ENCODE measurements at places on chromosomes 7 and 10.
A peak's percentile ranks its signal among the peaks of the same experiment; 100 is the strongest.

DNA sequence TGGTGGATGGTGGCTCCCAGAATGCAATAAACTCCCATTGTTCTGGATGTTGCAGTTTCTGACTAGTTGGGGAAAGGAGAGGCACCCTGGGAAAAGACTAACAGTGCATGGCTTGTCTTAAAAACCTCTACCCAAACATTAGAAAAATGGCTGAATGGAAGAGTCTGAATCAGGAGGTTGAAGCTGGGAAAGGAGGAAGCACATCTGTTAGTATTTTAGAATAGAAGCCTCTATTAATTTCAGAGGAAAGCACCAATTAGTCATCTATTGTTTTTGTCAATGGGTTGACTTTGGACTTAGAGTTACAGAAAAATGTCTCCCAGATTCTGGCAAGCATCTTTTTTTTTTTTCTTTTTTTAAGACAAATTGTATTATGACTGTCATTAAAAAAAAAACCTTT is 56.1 kb upstream of the ELMO1 start:
- DNase-seq: peak; percentile 20

DNA sequence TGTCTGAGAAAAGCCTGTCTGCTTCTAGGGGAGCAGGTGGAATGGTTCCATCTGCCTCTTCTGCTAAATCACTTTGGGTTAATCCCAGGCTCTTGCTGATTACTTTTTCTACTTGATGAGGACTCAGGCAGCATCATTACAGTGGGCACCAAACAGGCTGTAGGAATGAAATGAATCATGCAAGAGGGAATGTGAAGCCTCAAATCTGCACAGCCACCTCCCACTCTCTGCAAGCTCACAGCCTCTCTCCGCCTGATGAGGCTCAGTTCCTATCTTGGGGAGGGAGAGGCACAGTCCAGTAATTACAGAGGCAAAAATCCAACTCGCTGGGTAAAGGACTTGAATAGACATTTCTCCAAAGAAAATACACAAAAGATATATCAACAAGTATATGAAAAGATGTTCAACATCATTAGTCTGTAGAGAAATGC is 34.0 kb downstream of the HSPA12A start:
- DNase-seq: no peak

GRCh38 chr10:122494833-122495232 is 33.5 kb downstream of the HTRA1 start:
- DNase-seq: no peak

- no peak for DNase-seq
These were observed 113.0 kb upstream of the DIP2C start for GRCh38 chr10:802506-802905.

DNA sequence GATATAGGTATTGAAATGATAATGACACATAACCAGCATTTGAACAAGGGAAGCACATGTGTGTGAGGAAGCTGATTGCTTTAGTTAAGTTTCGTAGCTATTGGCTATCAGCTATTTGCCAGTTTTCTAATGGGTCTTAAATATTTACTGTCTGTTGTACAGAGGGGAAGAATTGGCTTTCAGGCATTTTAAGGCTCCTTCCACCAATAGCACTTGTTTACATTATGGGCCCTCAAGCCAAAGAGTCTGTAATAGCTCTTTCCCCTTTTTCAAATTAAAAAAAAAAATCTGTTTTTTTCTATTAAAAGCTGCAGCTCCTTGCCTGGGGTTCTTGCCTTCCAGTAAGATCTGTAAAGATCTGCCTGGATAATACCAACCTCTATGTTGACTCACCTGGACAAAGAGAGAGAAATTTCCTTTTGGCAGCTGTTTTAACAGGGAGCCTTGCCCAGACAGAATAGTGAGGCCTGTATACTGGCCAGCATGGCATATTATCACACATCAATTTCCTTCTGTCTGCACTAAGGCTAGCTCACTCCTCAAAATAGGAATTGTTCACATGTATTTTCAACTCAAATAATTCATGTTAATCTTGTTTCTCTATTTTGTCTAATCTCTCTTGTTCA is 104.7 kb upstream of the LRGUK start:
- no peak for DNase-seq

GRCh38 chr7:69862413-69863064 is 264.3 kb downstream of the AUTS2 start:
- DNase-seq: no peak

- no peak for DNase-seq
These were observed 31.1 kb downstream of the ADAM12 start for GRCh38 chr10:126357169-126357568.

DNA sequence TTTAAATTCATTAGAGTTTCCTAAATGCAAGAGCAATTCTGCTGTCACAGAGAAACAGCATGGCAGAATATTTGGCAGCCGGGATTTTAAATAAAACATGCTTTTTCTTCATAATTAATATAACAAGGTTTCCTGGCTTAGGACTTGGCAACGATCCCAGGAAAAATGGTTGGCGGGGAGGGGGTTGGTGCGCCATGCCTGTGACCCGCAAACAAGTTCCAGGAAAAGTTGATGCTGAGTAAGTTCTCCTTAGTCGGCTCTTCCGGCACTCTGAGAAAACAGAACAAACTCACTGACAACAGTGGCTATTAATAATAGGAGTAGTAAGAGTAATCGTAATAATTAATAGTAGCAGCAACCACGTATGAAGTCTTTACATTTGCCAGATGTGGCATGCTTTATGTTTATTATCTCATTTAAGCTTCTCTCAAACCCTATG is 4.6 kb downstream of the HABP2 start:
- no peak for DNase-seq

- no peak for DNase-seq
These were observed 969 bp downstream of the SLC35G1 start for GRCh38 chr10:93894516-93895378.

Measured in midbrain (tissue), 1 donor.